GM12878 (cell line): ENCODE measurements at places on chromosomes 4 and X. TPM values are rescaled to one million over a fixed set of nuclear protein-coding genes. Genes with fewer than 3 reads are reported as not detected.

Gene DCAF8L2
- polyA plus RNA-seq, result not detected in 2 replicates

Gene CISD2
- 132 TPM in 2 replicates for polyA plus RNA-seq

Gene SSX3
- not detected in 2 replicates for polyA plus RNA-seq

Gene PROM1
- not detected in 2 replicates for polyA plus RNA-seq

Gene SMIM31
- polyA plus RNA-seq, result not detected in 2 replicates

Gene CNGA1
- 3.9 and 4.7 TPM in 2 replicates for polyA plus RNA-seq

Gene ZMAT1
- 0.88 and 1.2 TPM in 2 replicates for polyA plus RNA-seq

Gene DNAAF6
- polyA plus RNA-seq, result not detected in 2 replicates

Gene EGF
- polyA plus RNA-seq, result 0.28 and 0.29 TPM in 2 replicates

Gene GPM6B
- 1.9 and 2.6 TPM in 2 replicates for polyA plus RNA-seq

Gene ZFP42
- polyA plus RNA-seq, result not detected in 2 replicates

Gene RPA4
- polyA plus RNA-seq, result 0.20 and 0.28 TPM in 2 replicates

Gene ZCCHC18
- 2.0 and 2.6 TPM in 2 replicates for polyA plus RNA-seq

Gene PPP4R3C
- polyA plus RNA-seq, result not detected in 2 replicates

Gene MAGEB17
- not detected in 2 replicates for polyA plus RNA-seq

Gene PRDM8
- polyA plus RNA-seq, result 0.13 and 0.29 TPM in 2 replicates

Gene SLC9B1
- polyA plus RNA-seq, result 1.5 and 1.8 TPM in 2 replicates

Gene STOX2
- 0.16 TPM in 1 of 2 replicates, not detected in the other for polyA plus RNA-seq

Gene NDNF
- not detected in 2 replicates for polyA plus RNA-seq

Gene ABCG2
- not detected in 2 replicates for polyA plus RNA-seq

Gene LPAR4
- polyA plus RNA-seq, result not detected in 2 replicates

Gene SLBP
- polyA plus RNA-seq, result 261 and 277 TPM in 2 replicates

Gene LGI2
- polyA plus RNA-seq, result not detected in 2 replicates

Gene PAK3
- polyA plus RNA-seq, result not detected in 2 replicates

Gene RBM41
- polyA plus RNA-seq, result 13.8 and 18.9 TPM in 2 replicates

Gene CCKAR
- polyA plus RNA-seq, result not detected in 2 replicates

Gene TSC22D3
- polyA plus RNA-seq, result 19.0 and 20.9 TPM in 2 replicates

Gene RNF128
- polyA plus RNA-seq, result not detected in 2 replicates

Gene GUCY1B1
- 1.9 and 2.1 TPM in 2 replicates for polyA plus RNA-seq

Gene ACSL1
- polyA plus RNA-seq, result 59.0 and 59.2 TPM in 2 replicates

Gene MAGEA1
- polyA plus RNA-seq, result not detected in 2 replicates

Gene ERAS
- polyA plus RNA-seq, result not detected in 2 replicates

Gene DCLK2
- polyA plus RNA-seq, result not detected in 2 replicates

Gene S100G
- polyA plus RNA-seq, result not detected in 2 replicates

Gene EDNRA
- 0.28 and 0.29 TPM in 2 replicates for polyA plus RNA-seq

Gene DIPK2B
- polyA plus RNA-seq, result not detected in 2 replicates

Gene FDCSP
- not detected in 2 replicates for polyA plus RNA-seq

Gene WAS
- 19.2 and 19.5 TPM in 2 replicates for polyA plus RNA-seq

Gene CCSER1
- polyA plus RNA-seq, result 0.71 and 1.2 TPM in 2 replicates

Gene TRIM60
- polyA plus RNA-seq, result not detected in 2 replicates

Gene CLNK
- polyA plus RNA-seq, result 1.4 and 3.0 TPM in 2 replicates

Gene GRK4
- polyA plus RNA-seq, result 3.6 and 4.0 TPM in 2 replicates

Gene MAP3K15
- not detected in 2 replicates for polyA plus RNA-seq

Gene AMBN
- polyA plus RNA-seq, result not detected in 2 replicates

Gene FHDC1
- not detected in 2 replicates for polyA plus RNA-seq

Gene GAB1
- 3.3 and 3.9 TPM in 2 replicates for polyA plus RNA-seq

Gene GAGE2A
- not detected in 2 replicates for polyA plus RNA-seq

Gene CXorf51B
- not detected in 2 replicates for polyA plus RNA-seq

Gene IL15
- polyA plus RNA-seq, result 9.5 and 11.4 TPM in 2 replicates

Gene ATP1B4
- not detected in 2 replicates for polyA plus RNA-seq

Gene ZFX
- 23.5 and 25.8 TPM in 2 replicates for polyA plus RNA-seq

Gene MAGEA11
- polyA plus RNA-seq, result not detected in 2 replicates
